ENCODE measurements at places on chromosomes 11 and 22.
A peak's percentile ranks its signal among the peaks of the same experiment; 100 is the strongest.

DNA sequence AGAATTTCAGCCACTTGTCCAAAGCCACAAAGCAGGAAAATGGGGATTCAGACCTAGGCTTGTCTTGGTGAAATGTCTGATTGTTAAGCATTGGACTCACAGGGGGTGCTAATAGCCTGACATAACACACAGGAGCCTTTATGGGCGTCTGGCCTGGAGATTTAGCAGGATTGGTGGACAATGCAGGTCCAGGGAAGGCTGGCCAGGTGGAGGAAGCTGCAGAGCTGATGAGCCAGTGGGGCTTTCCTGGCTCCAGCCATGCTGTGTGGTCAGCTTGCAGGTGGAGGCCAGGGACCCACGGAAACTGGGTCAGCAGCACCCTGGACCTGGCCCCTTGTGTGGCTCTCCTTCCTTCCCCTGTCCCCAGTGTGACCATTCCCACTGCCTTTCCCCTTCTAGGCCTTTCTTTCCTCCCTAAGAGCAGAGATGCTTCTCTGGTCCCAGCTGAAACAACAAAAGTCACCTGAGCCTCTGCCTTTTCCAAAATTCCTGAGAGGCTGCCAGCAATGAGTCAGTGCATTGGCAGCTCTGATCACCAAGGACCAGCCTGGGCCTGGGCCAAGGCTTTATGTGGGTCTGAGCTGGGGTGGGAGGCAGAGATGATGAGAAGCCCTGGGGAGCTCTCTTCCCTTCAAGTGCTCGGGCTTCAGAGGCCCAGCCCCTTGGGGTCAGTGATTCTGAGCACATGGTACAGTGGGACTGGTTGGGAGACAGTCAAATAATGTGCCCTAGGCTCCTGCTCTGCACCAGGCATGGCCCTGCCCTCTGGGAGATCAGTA, 85.2 kb downstream of the CCDC81 start:
- no peak for DNase-seq

- DNase-seq = no peak
Measured at GRCh38 chr11:114562166-114562916, 2.7 kb upstream of the NXPE1 start.

GRCh38 chr11:90997241-90997640, 774.4 kb upstream of the CHORDC1 start:
- no peak for DNase-seq

- DNase-seq = no peak
Measured at GRCh38 chr22:42880815-42881214, 23.7 kb upstream of the ARFGAP3 start.

- DNase-seq = peak; percentile 1
Measured at GRCh38 chr11:17979770-17980371, 33.0 kb downstream of the SERGEF start.

DNA sequence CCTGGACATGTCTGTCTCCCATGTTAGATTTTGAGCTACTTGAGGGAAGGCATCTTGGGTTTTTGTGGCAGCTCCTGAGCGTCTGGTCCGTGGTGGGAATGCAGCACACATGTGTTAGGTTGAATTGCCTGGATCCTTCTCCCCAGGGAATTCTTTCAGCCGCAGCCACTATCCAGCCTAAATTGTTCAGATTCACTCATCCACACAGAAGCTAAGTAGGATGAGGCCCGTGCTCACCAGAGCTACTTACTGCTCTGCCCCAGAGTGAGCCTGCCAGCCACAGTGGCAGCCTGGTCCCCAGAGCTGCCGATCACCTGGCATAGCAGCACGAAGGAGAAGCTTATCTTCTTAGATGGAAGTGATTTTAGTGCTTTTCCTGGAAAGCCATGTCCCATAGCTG, 34.4 kb upstream of the SORL1-AS1 start:
- no peak for DNase-seq

GRCh38 chr11:19849107-19849789, 136.6 kb downstream of the NAV2 start:
- DNase-seq = no peak

- no peak for DNase-seq
Measured at GRCh38 chr11:111297696-111298095, 650 bp upstream of the POU2AF3 start.

- no peak for DNase-seq
Measured at GRCh38 chr22:26168330-26168851, 871 bp upstream of the SEZ6L start.

DNA sequence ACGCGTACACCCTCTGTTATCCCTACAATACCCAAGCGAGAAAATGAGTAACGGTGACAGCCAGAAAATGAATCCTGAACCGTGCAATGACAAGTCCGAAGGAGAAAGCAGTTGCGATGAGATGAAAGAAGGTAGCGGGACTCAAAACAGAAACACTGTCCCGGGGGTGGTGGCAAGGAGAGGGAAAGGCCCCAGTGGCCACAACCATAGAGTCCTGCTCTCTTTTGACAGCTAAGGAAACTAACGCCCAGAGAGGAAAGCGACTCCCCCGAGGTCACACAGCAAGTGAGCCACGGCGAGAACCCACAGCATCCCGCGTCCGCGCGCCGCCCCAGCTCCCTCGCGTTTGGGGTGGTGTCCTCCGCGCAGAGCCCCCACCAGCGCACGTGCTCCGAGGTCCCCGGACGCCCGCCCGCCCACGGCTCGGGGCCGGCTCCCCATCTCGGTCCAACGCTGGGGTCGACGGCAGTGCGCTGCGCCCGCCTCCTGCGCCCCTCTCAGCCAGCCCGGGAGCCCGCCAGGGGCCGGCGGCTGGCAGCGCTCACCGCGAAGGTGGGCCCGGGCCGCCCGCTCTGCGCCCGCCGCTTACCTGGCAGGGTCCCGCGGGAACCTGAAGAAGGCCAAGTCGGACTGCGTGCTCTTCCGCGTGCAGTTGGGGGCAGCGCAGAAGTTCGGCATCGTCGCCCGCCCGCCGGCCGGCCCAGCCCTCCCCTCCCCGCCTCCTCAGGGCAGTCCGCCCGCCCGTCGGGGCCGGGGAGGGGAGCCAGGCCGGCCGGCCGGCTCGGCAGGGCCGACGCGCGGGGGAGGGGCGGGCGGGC, 564 bp downstream of the THAP12 start:
- DNase-seq = peak; percentile 19

GRCh38 chr11:112871909-112872500, 89.2 kb upstream of the NCAM1 start:
- DNase-seq = no peak
